GM06990 (cell line): ENCODE measurements at places on chromosomes 11 and 22.
A peak's percentile ranks its signal among the peaks of the same experiment; 100 is the strongest.

GRCh38 chr22:45968003-45968650 lies 8.8 kb downstream of the WNT7B start:
- DNase-seq = no peak

- DNase-seq = no peak
Measured at GRCh38 chr22:30222321-30222720, 24.2 kb downstream of the LIF start.

DNA sequence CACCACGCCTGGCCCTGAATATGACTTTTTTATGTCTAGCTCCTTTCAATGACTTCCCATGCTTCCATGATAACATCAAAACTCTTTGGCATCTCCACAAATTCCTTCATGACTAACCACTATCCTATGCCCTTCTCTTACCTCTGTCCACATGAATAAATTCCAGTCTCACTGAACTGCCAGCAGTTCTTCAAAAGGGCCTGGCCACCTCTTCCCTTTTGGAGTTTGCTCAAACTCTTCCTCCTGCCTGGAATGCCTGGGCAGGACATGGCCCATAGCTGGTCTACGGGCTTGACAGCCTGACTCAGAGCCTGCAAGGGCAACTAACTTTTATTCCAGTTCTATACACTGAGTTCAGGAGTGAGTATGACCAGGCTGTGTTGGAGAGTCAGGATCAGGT lies 41.8 kb upstream of the ZBTB16 start:
- no peak for DNase-seq

GRCh38 chr11:58769308-58769707 lies 37.6 kb upstream of the GLYAT start:
- no peak for DNase-seq

GRCh38 chr11:102138223-102138622 lies 28.0 kb downstream of the YAP1 start:
- DNase-seq = no peak

DNA sequence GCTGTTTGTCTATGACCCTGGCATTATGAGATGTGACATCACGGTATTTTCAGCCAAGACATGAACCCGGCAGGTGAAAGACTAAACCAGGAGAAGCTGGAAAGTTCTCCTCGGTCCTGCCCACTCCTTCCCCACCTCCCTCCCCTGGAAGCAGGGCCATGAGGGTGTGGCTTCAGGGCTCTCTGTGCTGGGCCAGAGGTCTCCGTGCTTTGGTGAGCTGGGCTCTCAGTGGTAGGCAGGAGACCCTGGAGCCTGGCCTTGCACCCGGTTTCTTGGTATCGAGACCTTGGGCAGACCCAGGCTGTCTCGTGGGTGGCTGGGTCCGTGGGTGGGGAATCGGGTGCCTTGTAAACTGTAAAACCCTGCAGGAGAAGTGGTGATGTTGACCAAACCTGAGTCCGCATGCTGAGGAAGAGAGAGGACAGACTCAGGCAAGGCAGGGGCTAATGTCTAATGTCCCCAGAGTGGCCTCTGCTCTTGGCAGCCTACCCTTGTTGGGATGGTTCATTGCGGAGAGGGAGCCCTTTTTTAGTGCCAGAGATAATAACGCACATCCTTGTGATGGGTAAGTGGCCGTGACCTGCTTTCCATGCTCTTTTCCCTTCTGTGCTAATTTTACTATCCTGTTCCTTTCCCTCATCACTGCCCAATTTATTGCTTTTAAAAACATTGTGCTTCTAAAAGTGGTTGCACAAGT lies 48.6 kb upstream of the PARVG start:
- no peak for DNase-seq

DNA sequence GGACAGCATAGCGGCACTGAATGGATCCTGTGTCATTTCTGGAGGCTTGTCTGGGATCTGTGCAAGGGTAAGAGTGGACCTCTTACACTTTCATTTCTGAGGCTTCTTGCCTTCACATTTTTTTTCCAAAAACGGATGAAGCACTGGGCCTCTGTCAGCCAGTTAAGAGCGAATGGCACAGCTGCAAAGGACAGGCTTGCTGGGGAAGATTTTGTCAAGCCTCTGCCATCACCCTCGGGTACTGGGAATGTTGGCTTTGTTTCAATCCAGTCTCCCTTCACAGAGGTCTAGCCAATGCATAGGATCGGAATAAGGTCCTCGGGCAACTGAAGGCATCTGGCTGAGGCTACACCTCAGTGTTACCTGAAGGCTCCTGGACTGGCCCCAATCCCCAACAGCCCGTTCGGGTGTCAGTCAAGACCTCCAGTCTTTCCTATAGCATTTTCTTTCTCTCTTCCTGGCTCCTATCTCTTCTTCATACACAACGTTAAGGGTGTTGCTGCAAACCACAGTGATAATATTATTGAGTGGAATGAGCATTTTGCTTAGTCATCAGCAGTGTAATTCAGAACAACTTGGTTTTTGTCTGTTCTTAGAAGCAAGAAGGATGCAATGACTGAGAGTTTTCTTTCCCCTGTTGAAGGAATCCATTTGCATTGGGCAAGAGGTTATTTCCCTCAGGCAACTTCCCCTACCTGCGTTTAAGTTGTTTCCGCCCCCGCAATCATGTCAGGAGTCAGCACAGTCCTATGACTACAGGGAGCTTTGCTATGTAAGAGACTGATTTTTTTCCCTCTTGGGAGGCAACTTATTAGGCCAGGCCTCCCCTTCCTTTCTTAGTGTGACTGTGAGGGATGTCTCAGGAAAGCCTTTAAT lies 22.8 kb downstream of the NPAT start:
- DNase-seq = no peak

DNA sequence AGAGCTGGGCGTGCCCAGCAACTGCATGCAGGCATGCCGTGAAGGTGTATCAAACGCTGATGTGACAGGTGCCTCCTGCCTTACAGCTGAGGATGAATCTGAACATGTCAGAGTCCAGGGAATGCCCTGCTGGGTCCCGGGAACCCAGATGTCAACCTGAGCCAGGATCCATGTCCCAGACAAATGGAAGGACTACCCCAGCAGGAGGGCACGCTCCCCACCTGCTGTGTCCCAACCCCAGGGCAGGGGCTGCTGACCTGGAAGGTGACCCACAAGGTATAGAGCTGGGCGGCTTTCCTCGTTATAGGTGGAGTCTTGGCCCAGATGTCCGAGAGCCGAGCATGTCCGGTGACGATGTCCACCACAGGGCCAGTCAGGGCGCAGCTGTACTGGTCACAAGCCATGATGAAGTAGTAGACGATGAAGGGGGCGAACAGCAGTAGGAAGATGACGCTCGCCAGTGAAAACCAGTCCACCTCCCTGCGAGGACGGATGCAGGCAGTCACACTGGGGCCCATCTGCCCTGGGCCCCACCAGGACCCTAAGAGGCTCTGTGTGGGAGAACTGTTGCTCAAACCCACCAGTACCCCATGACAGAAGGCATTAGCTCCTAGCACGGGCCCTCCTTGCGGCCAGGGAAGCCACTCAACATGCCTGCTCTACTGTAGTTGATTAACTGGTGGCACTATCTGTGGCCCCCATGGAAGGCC lies 4.3 kb downstream of the DHCR7 start:
- no peak for DNase-seq

GRCh38 chr11:68321293-68322051 lies 9.1 kb downstream of the LRP5 start:
- no peak for DNase-seq

DNA sequence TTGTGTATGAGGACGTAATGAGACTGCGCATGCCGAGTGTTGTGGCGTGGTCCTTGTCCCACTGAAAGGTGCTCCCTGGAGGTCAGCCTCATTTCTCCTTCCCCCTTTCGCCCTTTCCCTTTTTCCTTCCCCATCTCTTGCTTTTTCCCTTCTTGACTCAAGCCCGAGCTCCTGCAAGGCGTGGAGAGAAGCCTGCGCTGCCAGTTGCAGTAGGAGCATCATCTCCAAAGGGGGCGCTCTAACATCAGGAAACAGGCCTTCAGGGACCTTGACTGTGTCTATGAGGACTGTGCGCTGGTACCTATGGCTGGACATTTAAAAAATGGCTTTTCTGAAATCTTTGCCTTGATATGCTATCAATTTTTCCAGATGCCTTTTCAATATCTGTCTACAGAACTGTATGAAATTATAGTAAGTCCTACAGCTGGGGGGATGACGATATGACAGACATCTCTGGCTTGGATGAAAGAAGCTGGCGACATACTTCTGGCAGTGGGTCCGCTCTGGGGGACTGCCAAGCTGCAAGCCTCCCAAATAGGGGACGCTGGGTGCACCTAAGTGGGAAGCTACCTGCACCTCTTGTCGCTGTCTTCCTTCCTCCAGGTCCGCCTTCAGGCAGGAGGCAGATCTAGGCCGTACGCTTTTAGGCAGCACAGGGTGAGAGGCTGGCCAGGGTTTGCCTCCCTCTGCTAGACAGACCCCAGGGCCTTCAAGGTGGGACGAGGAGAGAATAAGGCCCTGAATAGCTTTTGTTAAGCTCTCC lies 96.5 kb downstream of the NXPE2 start:
- DNase-seq = no peak

- DNase-seq = no peak
Measured at GRCh38 chr11:125157953-125158680, 6.4 kb upstream of the PKNOX2 start.

DNA sequence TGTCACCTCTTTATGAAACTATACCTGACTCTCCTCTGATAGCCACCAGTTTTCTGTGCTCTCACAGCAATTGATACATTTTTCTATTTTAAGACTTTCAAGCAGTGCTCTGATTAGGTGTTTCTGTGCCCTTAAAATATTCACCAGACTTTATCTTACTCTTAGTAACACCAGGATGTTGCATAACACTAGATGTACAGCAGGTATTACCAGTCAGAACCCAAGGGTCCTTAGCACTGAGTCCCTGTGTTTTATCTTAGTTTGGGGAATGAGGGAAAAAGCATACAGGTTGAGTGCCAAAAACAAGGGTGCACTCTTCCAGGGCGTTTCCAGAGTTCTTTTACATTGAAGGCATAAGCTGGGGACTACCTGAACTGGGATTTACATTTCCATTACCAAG lies 51.4 kb downstream of the COPB1 start:
- no peak for DNase-seq

GRCh38 chr11:113873236-113873626 lies 2.1 kb downstream of the USP28 start:
- no peak for DNase-seq

- no peak for DNase-seq
Measured at GRCh38 chr22:42066126-42066761, 4.4 kb downstream of the NAGA start.

- DNase-seq = no peak
Measured at GRCh38 chr11:11995601-11996000, 12.8 kb downstream of the DKK3 start.

- DNase-seq = no peak
Measured at GRCh38 chr11:36030731-36031281, 86.9 kb downstream of the LDLRAD3 start.

DNA sequence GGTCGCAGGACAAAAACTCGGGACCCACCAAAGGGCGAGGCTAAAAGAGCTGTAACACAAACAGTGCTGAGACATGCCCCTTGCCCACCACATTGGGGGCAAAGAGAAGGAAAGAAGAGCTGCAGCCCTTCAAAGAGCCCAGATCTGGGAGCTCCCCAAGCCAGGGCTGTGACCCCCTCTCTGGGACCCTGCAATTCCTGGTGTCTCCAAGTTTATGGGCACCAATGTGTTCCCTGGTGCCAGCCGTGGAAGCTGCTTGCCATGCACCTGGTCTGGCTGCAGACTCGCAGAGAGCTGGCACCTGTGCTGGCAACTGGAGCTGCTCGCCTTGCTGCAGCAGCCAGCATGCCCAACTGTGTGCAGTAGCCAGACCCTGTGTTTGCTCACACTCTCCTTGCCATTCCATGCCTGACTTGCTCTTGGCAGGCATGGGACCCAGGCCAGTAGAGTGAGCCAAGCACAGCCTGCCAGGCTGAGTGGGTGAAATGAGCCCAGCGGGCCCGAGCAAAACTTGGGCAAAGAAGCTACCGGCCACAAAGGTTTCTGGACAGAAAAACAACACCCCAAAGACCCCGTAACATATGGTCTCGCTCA lies 16.0 kb downstream of the RRP8 start:
- no peak for DNase-seq

DNA sequence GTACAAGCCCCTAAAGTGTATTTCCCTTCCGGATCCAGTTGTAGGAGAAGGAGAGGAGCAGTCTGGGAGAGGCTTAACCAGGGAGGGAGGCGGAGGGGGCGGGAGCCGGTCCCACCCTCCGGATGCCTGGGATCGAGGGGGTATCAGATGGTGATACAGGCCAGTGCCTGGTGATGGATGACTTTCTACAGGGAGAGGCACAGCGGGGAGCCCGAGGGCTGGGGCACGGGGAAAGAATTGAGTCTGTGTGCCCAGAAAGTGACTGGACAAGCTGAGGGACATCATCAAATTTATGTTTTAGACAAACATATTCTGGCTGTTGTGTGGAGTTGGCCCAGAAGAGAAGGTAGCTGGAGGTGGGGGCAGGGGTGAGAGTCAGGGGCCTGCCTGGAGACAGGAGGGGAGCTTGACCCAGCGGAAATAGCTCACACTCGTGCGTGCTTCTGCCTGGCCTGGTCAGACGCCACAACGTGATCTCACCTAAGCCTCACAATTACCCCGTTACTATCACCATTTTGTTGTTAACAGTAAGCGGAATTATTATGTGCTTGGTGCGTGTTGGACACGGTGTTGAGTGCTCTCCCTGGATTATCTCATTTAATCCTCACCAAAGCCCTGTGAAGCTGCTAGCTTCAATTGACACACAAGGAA lies 42.4 kb downstream of the AMPD3 start:
- no peak for DNase-seq

- peak; percentile 62 for DNase-seq
Measured at GRCh38 chr11:131889146-131889577, 518.7 kb downstream of the NTM start.
